Calu3 (cell line): ENCODE measurements at places on chromosomes 4 and X. TPM values are rescaled to one million over a fixed set of nuclear protein-coding genes. Genes with fewer than 3 reads are reported as not detected.

DNA sequence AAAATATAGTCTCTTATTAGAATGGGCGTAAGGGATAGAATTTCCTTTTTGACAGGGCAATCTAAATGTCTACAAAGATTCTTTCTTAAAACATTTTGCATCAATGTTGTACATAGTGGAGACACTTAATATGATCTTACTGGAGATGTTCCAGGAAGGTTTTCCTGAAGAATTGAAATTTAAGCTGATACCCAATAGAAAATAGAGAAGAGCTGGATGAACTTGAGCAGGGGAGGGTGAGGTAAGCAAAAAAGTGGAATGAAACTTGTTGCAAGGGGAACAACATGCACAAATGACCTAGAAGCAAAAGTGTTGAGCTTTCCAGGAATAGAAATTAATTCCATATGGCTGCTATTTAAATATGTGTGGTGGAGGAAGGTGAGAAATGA, 19.7 kb downstream of the SLAIN2 start:
- DNase-seq, result no peak

DNA sequence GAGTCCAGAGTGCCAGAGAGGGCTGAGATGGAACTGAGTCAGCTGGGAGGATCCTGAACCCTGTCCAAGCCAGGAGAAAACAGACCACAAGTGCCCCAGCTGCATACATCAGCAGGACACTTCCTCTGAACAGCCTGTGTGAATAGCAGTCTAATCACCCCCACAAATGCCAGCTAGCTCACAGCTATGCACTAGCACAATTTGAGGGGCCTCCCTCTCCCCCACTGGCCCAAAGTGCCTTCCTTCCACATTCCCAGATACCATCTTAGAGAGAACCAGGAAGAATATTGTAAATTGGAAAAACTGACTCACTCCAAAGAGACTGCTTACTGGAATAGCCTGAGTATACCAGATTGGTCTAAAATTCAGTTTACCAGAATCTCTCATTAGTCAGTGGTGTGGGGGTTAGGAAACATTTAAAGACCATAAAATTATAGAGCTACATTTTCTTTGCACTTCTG, 292.6 kb upstream of the KLF3 start:
- DNase-seq, result no peak

DNA sequence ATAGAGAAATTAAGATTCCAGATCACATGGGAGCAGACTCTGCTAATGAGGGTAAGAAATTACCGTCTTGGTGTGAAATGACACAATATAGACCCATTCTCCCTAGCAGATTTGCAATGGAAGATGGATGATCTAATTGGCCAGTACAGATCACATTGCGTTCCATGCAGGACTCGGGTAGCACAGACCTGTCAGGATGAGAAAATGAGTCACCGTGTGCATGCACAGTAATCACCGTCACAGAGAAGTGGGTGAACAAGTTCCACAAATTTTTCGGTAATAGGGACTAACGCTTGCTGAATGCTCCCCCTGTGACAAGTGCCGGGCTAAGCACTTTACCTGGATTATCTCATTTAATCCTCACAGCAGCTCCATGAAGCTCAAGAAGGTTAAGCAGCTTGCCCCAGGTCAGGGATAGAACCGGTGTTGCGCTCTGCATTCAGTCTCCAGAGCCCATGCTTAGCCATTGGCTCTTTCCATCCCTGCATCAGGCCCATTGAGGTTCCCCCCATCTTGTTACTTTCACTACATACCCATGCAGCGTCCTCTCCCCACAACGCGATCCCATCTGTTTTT, 375.6 kb downstream of the FBXW7 start:
- no peak for DNase-seq

GRCh38 chrX:125926295-125926694, 239.8 kb downstream of the DCAF12L2 start:
- DNase-seq, result no peak

DNA sequence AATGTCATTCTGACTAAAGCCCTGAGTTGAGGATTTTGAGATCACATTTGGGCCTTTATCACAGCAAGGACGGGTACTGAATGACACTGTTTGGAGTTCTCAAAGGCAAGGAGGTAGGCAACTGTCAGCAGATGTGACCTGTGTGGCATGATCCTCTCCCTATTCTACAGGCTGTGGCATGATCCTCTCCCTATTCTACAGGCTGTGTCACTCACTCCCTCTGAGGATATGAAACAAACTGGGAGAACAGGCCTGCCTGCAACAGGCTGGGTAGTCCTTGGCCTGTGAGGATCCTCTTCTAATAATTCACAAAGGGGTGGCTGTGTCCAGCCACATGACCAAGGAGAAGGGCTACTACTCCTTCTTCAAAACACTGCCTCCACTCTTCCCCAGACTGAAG, 14.9 kb upstream of the TCEANC start:
- no peak for DNase-seq

DNA sequence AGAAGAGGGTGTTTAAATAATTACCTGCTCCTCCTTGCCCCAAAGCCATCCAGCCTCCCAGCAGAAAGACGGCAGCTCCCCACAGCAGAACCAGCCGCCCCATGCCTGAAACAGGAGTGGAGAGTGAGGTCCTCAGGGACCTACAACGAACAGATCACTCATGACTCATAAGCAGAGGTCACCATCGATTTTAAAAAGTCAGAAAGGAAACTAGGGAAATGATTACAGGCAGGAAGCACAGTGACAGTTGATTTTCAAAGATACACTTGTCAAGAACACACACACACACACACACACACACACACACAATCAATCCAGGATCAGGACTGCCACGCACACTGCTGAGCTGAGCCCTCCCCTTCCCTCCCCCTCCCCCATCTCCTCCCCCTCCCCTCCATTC, at the start of gene CRLF2:
TSS of gene CRLF2 (minus strand) at position 118 of the 400 bp plus-strand sequence. CDS start at position 103, 15 bp downstream.
- DNase-seq, result peak; percentile 53

- no peak for DNase-seq
These were observed 118.8 kb downstream of the MID1 start for GRCh38 chrX:10501611-10502010.

GRCh38 chrX:119654112-119654531, 38.8 kb downstream of the SEPTIN6 start:
- DNase-seq, result no peak

DNA sequence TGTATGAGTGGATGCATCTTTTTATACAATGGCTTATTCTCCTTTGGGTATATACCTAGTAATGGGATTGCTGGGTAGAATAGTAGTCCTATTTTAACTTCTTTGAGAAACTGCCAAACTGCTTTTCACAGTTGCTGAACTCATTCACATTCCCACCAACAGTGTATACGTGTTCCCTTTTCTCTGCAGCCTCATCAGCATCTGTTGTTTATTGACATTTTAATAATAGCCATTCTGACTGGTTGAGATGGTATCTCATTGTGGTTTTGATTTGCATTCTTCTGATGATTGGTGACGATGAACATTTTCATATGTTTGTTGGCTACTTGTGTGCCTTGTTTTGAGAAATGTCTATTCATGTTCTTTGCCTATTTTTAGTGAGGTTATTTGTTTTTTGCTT, 687.0 kb upstream of the EPHA5 start:
- no peak for DNase-seq

DNA sequence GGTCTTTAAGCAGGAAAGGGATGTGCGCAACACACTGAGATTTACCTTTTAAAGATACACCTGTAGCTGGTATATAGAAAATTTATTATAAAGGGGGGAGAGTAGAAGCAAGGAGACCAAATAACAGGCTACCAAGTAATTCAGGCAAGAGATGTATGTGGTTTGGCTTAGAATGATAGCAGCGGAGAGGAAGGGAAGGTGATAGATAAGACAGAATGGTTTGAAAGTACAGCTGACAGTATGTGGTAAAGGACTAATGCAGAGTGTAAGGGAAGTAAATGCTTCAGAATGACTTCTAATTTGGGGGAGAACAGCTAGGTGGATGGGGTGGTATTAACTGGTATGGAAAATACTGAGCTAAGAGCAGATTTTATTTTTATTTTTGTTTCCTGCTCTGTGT, 308.9 kb downstream of the ANTXR2 start:
- DNase-seq, result no peak

- no peak for DNase-seq
These were observed 115.7 kb upstream of the MAP3K15 start for GRCh38 chrX:19630776-19631707.

GRCh38 chr4:181509073-181509472, 734.1 kb upstream of the TENM3 start:
- DNase-seq, result no peak

DNA sequence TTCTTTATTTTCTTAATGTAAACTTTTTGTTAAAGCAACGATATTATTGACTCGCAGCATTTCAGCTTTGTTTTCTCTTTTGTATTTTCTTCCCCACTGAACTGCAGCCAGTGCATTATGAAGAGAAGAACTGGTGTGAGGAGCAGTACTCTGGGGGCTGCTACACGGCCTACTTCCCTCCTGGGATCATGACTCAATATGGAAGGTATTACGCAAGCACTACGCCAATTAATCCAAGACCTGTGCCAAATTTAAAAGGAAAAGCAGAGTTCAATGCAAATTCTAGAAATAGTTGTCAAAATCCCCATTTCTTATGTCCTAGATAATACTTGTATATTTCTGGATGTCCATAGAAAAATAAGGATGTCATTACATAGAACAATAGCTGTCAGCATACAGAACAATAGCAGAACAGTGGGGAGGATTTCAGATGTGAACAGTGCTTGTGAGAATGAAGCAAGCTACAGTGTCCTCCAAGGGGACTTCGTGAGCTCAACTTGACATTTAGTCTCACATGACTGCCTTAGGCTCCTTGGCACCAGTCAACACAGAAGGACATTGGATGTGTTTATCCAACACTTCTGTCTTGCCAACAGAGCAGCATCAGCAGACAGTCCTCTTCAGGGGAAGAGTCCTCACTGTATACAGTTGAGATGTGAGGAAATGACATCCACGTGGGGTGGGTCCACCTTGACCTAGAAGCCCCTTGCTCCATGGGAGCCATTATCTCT, 85.9 kb downstream of the MAOA start:
- DNase-seq, result no peak

GRCh38 chr4:160423879-160424451, 1321.1 kb downstream of the RAPGEF2 start:
- peak; percentile 9 for DNase-seq

DNA sequence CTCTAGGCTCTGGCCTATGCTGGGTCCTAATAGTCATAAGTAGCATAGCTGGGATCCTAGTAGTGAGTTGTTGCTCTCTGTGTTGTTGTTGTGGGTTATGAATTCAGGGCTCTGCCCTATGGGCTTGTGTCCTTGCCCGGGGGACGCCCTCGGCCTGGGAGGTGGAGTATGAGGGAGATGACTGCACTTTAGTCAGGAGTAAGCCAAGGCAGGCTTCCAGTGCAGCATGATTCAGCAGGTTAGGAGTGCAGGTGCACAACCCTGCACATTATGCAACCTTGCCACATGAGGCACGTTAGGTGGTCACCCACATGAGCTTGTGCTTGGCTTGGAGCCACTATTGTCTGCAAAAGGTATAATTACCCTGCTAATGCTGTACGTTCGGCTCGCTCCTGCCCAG, 58.4 kb upstream of the CCDC149 start:
- DNase-seq, result peak; percentile 38

GRCh38 chr4:41535911-41536371, 2.0 kb upstream of the LIMCH1 start:
- no peak for DNase-seq

GRCh38 chrX:56796641-56797395, 67.8 kb downstream of the NBDY start:
- DNase-seq, result no peak

- DNase-seq, result no peak
These were observed 84.6 kb upstream of the RPL34 start for GRCh38 chr4:108535757-108536156.

- no peak for DNase-seq
These were observed 73.2 kb downstream of the PAK3 start for GRCh38 chrX:111169141-111169540.

DNA sequence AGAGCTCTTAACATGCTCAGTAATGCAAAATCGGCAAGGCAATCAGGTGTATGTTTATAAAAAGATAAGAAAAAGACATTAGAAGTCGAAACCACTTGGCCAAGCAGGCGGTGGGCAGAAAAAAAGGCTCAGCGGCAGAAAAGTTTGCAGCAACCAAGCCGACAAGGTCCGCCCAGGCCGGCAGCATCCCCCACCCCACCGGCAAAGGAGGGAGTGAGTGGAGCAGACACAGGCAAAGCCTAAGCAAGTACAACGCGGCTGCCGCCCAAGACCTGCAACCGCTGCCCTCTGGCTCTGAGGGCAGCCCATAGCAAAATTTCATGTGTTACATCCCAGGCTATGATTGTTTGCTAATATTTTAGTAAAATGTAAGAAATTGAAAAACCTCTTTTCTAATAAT, 125.4 kb upstream of the ZCCHC13 start:
- peak; percentile 5 for DNase-seq

DNA sequence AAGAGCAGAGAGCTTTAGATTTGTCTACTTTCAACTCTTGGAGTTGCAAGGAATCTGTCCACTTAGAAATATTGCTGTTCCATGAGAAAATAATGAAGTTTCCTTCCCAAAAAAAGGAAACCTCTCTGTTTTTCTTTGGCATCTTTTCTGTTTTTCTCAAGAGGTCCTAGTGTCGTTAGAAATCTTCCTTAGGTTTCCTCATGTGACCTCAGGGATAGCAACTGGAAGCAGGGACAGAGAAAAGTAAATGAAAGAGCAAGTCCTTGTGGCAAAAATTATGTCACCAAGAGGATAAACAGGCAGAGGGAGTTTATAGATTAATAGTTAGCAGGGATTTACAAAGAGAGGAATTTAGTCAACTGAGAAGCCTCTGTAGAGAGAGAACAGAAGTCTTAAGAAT, 478.4 kb upstream of the ADGRL3 start:
- no peak for DNase-seq

GRCh38 chr4:183860119-183860518, 45.0 kb upstream of the STOX2 start:
- DNase-seq, result no peak

DNA sequence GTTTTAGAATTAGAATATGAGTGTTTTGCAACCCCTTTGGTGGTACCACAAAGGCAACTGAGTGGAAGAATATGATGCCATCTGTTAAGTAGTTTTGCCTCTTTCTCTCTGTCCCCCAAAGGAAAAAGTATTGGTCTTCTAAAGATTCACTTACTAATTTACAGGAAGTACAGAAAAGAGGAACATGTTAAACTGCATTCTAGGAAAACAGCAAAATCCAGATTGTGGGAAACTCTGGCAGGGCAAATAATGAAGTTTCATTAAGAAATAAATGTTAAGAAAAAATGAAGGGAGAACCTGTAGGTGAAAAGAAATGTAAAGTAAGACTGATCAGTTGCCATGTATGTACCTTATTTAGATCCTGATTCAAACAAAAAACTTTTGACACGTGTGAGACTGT, 39.3 kb downstream of the NSUN7 start:
- no peak for DNase-seq

GRCh38 chr4:103934178-103934789, 214.5 kb upstream of the TACR3 start:
- peak; percentile 16 for DNase-seq

- DNase-seq, result no peak
These were observed 2.8 kb downstream of the SMIM31 start for GRCh38 chr4:164756686-164757085.

Gene MAGEE2
- not detected in 2 replicates for total RNA-seq

Gene PRRG3
- total RNA-seq, result not detected in 2 replicates

Gene TMEM271
- total RNA-seq, result not detected in 2 replicates

Gene BGN
- not detected in 2 replicates for total RNA-seq

Gene HSFX1
- 1.3 and 3.4 TPM in 2 replicates for total RNA-seq

Gene GAGE2A
- total RNA-seq, result not detected in 2 replicates

Gene PALLD
- total RNA-seq, result 13.1 and 27.6 TPM in 2 replicates

Gene CXCL3
- total RNA-seq, result 80.8 and 153 TPM in 2 replicates
